ENCODE measurements at places on chromosomes 12 and 14. TPM values are rescaled to one million over a fixed set of nuclear protein-coding genes. Genes with fewer than 3 reads are reported as not detected.

Gene SPATS2
- total RNA-seq, result 5.9 TPM

Gene IQSEC3
- 0.69 TPM for total RNA-seq

Gene RERG
- total RNA-seq, result 4.5 TPM

Gene NRDE2
- 10.5 TPM for total RNA-seq

Gene CELA1
- total RNA-seq, result not detected

- H3K4me3 ChIP-seq, result no peak overlapping the region
- DNase-seq, result no peak
- H3K4me1 ChIP-seq, result no peaks in the 10 kb centered on the region
These were observed 367.0 kb upstream of the TMEM132C start for GRCh38 chr12:127899971-127900370.

GRCh38 chr12:15979096-15980092 is 68.3 kb downstream of the DERA start:
- peaks cover 52% of the 10 kb centered on the region for H3K4me1 ChIP-seq
- peaks cover 8% of the 10 kb centered on the region for H3K36me3 ChIP-seq
- peak overlapping the region; percentile 74 for H3K27ac ChIP-seq
- no peaks in the 10 kb centered on the region for H3K27me3 ChIP-seq
- H3K4me3 ChIP-seq, result no peak overlapping the region

DNA sequence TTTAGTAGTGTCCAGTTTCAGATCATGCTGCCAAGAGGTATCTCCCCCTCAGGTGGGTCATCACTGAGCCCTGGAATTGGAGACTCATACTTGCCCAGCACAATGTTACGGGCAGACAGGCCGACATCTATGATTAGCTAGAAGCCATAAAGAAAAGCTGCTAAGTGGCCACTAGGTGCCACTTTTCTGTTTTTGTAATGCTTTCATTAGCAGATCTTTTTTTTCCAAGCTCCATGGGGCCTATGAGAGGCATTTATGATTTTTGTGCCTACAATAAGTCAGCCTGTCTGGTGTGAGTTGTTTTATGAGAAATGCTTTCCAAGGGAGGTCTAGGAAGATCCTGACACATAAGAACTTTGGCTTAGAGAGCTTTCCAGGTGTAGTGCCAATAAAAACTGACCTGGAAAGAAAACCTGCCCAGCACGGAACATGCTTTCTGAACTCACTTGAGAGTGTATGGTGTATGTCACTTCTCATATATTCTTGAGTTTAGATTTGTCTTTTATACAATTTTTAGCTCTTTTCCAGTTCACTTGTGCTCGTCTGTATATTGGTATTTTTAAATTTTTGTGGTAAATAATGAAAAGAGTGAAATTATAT is 21.8 kb upstream of the SMCO2 start:
- DNase-seq, result no peak
- no peak overlapping the region for H3K4me3 ChIP-seq
- no peak overlapping the region for H3K27ac ChIP-seq
- no peaks in the 10 kb centered on the region for H3K27me3 ChIP-seq

- DNase-seq, result peak; percentile 41
- H3K4me1 ChIP-seq, result no peaks in the 10 kb centered on the region
- H3K27me3 ChIP-seq, result no peaks in the 10 kb centered on the region
These were observed 22.3 kb upstream of the P2RX7 start for GRCh38 chr12:121110211-121110940.

- no peak for DNase-seq
- no peaks in the 10 kb centered on the region for H3K4me1 ChIP-seq
- peaks cover 80% of the 10 kb centered on the region for H3K36me3 ChIP-seq
- H3K27me3 ChIP-seq, result no peaks in the 10 kb centered on the region
- no peak overlapping the region for H3K27ac ChIP-seq
These were observed 38.6 kb upstream of the TPH2 start for GRCh38 chr12:71900091-71900490.

DNA sequence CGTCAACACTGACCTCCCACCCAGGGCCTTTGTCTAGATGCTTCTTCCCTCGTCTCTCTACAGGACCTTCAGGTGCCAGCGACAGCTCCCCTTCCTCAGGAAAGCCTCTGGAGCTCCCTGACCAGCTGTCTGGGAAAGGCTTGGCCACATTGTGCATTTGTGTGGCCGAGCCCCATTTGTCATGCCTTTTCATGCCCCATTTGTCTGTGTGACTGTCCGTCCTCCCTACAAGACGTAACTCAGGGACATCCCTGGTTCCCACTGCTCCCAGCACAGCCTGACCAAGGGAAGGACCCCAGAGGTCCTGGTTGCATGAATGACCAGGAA is 23.8 kb downstream of the ZFYVE21 start:
- no peak overlapping the region for H3K4me3 ChIP-seq
- H3K4me1 ChIP-seq, result peaks cover 43% of the 10 kb centered on the region
- no peak for DNase-seq
- H3K27ac ChIP-seq, result no peak overlapping the region
- H3K27me3 ChIP-seq, result no peaks in the 10 kb centered on the region

DNA sequence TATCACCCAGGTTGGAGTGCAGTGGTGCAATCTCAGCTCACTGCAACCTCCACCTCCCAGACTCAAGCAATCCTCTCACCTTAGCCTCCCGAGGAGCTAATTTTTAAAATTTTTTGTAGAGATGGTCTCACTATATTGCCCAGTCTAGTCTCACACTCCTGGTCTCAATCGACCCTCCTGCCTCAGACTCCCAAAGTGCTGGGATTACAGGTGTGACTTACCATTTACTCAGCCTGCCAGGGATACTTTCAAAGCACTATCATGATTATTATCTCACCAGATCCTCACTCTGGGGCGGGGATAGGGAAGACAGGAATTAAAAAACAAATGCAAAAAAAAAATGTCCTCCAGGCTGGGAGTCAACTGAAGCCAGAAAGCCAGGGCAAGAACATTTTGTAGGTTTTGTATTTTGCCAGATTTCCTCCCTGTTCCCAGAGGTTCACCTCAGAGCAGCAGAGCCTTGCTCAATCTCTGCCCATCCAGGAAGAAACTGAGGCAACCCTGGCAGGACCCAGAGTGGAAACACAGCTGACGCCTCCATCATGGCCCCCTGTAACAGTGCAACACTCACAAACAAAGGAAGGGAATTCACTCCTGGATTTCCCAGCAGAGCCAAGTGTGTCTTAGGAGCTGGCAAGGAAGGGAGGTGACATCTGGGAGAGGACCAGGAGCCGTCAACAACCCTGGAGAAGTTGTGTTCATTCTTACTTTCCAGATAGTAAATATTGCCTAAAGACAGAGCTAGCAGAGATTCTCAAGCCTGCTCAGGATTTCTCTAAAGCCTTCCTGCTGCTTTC is 73.9 kb downstream of the IRF2BPL start:
- no peaks in the 10 kb centered on the region for H3K36me3 ChIP-seq
- H3K27me3 ChIP-seq, result no peaks in the 10 kb centered on the region
- no peak overlapping the region for H3K4me3 ChIP-seq
- no peak for DNase-seq

- H3K36me3 ChIP-seq, result no peaks in the 10 kb centered on the region
- DNase-seq, result no peak
- H3K4me3 ChIP-seq, result no peak overlapping the region
- no peaks in the 10 kb centered on the region for H3K4me1 ChIP-seq
These were observed 25.2 kb upstream of the CPSF6 start for GRCh38 chr12:69214169-69214568.

DNA sequence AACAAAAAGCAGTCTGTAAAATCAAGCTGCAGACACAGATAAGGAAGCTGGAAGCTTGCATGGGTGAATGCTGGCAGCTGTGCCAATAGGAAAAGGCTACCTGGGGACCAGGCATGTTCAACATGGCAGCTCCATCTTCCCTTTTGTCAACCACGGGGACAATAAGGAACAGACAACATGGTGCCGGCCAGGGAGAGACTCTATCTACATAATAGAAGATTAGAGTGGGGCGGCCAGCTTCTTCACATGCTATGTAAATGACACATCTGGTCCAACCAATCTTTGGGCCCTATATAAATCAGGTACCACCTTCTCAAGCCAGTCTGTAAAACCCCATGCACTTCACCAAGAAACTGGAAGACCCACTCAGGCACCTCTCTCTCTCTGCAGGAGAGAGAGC is 157.6 kb downstream of the SUDS3 start:
- H3K4me3 ChIP-seq, result no peak overlapping the region
- peaks cover 26% of the 10 kb centered on the region for H3K4me1 ChIP-seq
- H3K36me3 ChIP-seq, result no peaks in the 10 kb centered on the region
- no peak for DNase-seq
- no peaks in the 10 kb centered on the region for H3K27me3 ChIP-seq

DNA sequence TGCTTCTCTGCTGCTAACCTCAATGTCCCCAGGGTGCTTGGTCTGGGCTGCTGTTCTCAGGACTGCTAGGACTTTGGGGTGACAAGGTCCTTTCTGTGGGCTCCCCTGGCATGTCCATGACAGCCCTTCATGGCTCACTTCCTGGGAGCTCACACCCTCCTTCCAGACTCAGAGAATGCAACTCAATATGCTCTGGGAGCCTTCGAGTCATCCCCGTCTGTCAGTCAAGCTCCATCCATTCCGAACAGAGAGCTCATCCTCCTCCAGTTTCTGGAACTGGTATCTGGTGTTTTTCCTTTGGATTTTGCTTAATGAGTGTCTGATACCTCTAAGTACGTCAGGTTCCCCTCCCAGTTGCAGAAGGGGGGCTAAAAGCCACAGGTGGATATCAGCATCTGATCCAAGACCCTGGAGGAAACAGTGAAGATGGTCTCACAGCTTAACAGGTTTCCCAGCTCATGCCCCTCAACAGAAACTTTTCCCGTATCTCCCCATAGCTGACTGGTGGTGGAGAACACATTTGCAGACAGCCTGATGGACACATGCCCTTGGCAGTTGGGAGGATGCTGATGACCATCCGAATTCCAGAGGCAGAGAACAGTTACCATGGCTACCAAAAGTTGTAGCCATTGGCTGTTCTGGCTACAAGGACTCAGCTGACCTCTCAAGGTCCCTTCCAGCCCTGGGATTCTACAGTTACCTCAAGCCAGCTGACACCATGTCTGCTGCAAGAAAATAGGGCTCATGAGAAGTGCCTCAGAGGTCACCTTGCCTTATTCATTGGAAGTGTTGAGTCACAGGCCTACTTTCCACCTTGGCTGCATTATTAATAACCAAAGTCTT is 9.5 kb upstream of the RAB35 start:
- H3K27me3 ChIP-seq, result no peaks in the 10 kb centered on the region
- DNase-seq, result no peak
- peaks cover 31% of the 10 kb centered on the region for H3K4me1 ChIP-seq
- H3K27ac ChIP-seq, result peak overlapping the region; percentile 29
- peaks cover 54% of the 10 kb centered on the region for H3K36me3 ChIP-seq

DNA sequence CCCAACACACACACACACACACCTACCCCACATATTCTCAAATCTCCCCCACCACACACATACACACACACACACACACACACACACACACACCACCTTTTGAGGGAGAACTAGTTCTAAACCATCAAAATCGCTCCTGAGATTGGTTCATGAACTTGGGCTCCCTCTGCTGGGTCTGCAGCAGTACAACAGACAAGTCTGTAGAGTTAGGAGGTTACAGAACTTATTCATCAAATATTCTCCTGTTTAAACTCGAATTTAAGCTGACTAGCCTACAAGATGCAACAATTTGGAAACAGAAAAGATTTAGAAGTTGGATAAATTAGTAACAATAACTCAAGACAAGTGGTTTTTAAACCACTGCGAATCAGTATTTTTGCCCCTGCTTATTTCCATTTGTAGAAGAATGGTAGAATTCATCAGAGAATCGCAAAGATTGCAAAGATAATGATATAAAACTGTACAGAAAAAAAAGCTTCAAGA is 136.4 kb upstream of the USP15 start:
- H3K4me1 ChIP-seq, result no peaks in the 10 kb centered on the region
- DNase-seq, result no peak
- no peak overlapping the region for H3K27ac ChIP-seq
- H3K36me3 ChIP-seq, result no peaks in the 10 kb centered on the region
- H3K4me3 ChIP-seq, result no peak overlapping the region

DNA sequence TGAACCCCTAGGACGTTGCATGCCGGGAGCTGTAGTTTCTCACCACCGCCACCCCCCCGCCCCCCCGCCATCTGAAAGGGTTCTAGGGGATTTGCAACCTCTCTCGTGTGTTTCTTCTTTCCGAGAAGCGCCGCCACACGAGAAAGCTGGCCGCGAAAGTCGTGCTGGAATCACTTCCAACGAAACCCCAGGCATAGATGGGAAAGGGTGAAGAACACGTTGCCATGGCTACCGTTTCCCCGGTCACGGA is 501 bp upstream of the HSP90B1 start:
- peak overlapping the region; percentile 94 for H3K27ac ChIP-seq
- H3K4me1 ChIP-seq, result peaks cover 65% of the 10 kb centered on the region
- H3K4me3 ChIP-seq, result peak overlapping the region; percentile 86
- H3K36me3 ChIP-seq, result peaks cover 32% of the 10 kb centered on the region
